ENCODE measurements at places on chromosomes 6 and 20. TPM values are rescaled to one million over a fixed set of nuclear protein-coding genes. Genes with fewer than 3 reads are reported as not detected.

GINM1 gene
- total RNA-seq = 39.3 TPM

NKX2-4 gene
- total RNA-seq = not detected

SLA2 gene
- total RNA-seq = 1.4 TPM

HCK gene
- 99.9 TPM for total RNA-seq

DNA sequence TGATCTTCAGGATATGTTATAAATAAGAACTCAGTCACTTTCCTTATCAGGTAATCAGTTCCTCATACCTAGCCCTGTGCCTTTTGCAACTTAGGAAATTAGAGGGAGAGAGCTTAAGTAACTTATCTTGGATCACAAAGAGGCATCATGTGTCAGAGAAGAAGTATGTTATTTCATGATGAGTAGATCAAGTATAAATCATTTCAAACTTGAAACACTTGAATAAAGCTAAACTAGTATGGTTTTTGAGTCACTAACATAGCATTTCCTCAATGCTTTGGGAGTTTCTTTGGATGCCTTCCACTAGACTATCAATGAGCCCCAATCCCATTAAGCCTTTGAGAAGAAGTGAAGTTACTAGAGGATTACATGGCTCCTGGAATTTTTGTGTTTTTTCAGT is 102.6 kb upstream of the TNFAIP3 start:
- no peak for DNase-seq

- no peak for DNase-seq
Observed at GRCh38 chr20:62628691-62629090, 13.6 kb upstream of the SLCO4A1 start.

DNA sequence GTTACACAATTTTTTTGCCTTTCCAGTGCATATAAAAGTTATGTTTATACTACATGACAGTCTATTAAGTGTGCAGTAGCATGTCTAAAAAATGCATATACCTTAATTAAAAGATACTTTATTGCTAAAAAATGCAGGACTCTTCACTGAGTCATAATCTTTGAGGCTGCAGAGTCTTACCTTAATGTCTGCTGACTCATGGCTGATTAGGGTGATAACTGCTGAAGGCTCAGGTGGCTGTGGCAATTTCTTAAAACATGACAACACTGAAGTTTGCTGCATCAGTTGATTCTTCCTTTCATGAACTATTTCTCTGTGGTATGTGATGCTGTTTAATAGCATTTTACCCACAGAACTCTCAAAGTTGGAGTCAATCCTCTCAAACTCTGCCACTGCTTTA is 19.1 kb downstream of the ZSCAN23 start:
- no peak for DNase-seq

All from lower lobe of right lung (tissue), 2 donors.